ENCODE measurements at places on chromosomes 5 and 9.
A peak's percentile ranks its signal among the peaks of the same experiment; 100 is the strongest.

DNA sequence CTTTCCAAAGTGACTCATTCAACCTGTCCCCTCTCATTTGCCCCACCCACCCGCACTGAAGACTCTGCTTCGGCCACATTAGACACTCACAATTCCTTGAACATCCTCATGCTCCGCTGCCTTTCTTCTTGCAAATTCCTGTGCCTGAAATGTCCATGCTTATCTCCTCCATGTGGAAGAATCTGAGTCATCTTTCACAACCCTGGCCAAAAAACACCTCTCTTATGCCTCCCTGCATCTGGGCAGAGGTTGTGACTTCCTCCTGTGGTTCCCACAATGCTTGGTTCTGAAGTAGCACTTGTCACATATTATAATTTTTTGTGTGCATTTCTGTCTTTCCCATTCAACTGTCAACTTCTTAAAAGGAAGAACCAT, 238.6 kb downstream of the ENC1 start:
- DNase-seq, result no peak

- no peak for DNase-seq
These were observed 47.6 kb downstream of the JAKMIP2 start for GRCh38 chr5:147734894-147735293.

DNA sequence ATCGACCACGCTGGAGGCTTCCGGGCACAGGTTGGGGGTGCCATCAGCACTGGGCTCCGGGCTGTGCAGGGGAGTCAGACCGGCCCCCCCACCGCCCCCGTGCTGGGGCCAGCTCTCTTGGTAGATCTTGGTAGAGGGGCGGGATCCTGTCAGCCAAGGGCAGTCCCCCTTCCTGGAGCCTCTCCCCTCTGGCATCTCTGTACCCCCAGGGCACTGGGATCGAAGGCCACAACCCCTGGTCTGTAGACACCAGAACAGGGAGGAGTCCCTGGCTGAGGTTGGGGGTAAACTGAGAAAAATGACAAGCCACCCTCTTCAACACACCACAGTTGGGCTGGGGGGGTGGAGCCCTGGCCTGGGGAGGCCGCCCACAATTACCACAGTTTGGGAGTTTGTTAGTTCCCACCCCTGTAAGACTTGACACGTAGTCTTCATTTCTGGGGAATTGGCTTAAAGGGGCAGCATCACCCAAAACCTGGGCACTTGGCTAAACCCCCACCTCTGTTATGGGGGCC, 882 bp downstream of the CERCAM start:
- DNase-seq, result no peak

GRCh38 chr5:130605234-130605633, 559.8 kb downstream of the HINT1 start:
- DNase-seq, result no peak

- DNase-seq, result peak; percentile 22
These were observed 37.7 kb downstream of the PCDHAC2 start for GRCh38 chr5:141003791-141004611.

DNA sequence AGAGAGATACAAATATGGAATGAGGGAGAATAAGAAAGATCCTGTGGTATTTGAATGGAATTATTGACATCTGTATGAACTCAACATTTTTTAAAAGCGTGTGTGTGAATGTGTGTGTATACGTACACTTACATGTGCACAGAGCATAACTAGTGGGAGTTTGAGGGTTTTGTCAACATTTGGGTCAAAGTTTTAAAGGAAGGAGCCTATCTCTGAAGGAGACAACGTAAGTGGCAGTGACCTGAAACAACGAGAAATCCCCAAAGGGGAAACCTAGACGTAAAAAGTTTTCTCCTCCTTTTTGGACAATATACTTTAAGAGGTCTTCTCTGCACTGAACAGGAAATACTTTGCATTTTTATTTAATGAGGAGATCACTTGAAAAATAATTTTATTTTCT, 40.2 kb upstream of the DTWD2 start:
- DNase-seq, result no peak

DNA sequence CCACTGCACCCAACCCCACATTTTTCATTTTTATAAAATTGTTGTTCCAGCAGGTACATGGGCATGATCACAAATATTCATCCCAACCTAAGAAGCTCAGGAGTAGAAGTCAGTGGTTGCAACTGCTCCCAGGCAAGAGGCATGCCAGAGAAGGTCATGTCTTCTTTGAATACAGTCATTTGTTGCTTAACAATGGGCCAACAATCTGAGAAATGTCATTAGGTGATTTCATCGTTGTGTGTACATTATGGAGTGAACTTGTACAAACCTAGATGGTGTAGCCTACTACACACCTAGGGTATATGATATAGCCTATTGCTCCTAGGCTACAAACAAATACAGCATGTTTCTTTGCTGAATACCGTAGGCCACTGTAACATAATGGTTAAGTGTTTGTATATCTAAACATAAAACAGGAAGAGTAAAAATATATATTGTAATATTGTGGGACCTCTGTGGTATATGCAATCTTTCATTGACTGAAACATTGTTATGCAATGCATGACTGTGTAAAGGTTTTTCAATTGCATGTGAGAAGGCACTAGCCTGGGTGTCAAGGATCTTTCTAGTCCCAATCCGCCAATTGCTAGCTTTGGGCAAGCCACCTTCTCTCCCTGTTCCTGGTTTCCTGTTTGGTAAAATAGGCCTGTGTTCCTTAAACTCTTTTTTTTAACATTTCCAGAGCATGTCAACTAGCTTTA, 27.6 kb downstream of the ATP10B start:
- DNase-seq, result no peak

- no peak for DNase-seq
These were observed 16.6 kb downstream of the WWC1 start for GRCh38 chr5:168307925-168308584.

GRCh38 chr5:150129813-150130492, 25.7 kb downstream of the PDGFRB start:
- DNase-seq, result peak; percentile 28

GRCh38 chr5:133905424-133905823, 63.0 kb downstream of the C5orf15 start:
- no peak for DNase-seq

- DNase-seq, result no peak
These were observed 324.8 kb downstream of the TMEM38B start for GRCh38 chr9:106019039-106019680.

- DNase-seq, result no peak
These were observed 29.1 kb downstream of the LMX1B start for GRCh38 chr9:126642839-126643238.

GRCh38 chr5:155015239-155015638, 1.7 kb downstream of the KIF4B start:
- DNase-seq, result no peak

GRCh38 chr5:14424011-14424685, 157.4 kb upstream of the OTULINL start:
- no peak for DNase-seq

DNA sequence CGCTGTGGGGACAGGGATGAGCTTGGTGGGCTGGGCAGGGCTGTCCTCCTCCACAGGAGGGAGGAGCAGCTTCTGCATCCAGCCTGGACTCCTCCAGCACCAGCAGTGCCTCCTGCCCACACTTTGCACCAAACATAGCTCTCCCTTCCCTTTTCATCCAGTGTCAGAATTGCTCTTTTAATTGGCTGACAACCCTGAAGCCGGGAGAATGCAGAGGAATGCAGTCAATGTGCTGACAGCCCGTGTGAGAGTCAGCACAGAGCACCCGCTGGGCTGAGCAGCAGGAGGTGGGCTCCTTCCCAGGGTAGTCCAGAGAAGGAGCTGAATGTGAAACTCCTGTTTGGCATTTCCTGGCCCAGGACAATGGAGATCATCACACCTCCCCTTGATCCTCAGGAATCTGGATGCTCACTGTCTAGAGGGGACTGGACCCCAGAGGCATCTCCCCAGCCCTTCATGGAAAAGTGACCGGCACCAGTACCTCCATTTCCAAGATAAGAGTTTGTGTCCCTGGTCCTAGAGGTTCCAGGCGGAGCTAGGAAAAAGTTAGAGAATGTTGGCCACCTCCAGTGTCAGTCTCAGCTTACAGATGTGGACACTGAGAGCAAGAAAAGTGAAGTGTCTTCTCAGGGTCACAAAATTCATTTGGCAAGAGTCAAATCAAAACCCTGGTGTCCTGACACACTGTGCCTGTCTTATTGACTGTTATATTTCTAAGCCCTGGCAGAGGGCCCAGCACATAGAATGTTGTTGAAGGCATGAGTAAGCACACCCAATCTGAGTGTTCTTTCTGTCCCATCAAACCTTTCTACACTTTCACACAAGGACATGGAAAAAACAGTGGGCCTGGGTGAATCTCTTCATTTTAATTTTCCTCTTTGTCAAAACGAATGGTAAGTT, 202.1 kb downstream of the SNX18 start:
- DNase-seq, result no peak

DNA sequence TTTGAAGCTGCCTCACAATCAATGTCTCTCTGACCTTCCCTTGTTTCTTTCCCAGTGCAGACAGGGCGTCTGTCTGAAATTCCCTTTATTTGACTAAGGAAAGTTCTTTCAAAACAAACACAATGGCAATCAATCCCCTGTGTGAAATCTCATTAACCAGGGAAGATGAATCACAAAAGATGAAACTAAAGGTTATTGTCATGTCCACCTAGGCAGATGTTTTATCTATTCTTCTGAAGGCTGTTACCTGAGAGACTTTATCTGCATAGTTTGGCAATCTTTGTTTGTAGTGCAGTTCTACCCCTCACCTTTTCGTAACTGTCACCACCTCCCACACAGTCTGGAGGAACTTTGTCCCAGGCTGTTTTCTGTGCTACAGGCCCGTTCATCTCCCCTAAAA, 217.5 kb upstream of the RIOK2 start:
- no peak for DNase-seq

- DNase-seq, result peak; percentile 50
These were observed 970 bp upstream of the ARRDC1 start for GRCh38 chr9:137604345-137605086.

GRCh38 chr5:90638878-90639277, 80.3 kb downstream of the ADGRV1 start:
- DNase-seq, result no peak

DNA sequence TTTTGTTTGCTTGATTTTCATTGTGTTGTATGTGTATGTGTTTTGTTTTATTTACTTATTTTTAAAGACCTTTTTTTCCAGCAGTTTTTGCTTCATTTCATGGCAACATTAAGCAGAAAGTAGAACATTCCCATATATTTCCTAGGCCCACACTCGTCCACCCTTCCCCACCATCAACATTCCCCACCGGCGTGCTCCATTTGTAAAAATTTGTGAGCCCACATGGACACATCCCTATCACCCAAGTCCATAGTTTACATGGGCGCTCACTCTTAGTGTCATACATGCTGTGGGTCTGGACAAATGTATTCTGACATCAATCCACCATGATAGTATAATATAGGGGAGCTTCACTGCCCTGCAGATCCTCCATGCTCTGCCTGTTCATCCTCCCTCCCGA, 133.8 kb downstream of the ADAMTS16 start:
- DNase-seq, result no peak

- no peak for DNase-seq
These were observed 37.6 kb upstream of the MAN2A1 start for GRCh38 chr5:109652096-109652495.

DNA sequence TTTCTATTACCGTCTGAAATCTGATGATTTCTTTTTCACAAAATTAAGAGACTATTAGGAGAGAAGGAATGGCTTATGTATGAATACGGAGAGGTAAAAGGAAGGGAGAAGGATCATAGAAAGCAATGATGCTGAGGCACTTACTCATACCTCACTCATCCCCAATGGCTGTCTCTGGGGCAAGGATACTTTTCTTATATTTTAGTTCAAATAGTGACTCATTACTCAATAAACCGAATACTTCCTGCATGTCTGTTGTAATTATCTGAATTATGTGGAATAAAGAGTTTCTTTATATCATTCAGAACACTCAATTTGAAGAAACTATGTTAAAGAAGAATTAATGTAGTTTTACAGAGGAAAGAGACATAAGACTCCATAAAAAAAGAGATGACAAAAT, 284.5 kb upstream of the NUDT12 start:
- no peak for DNase-seq

- no peak for DNase-seq
These were observed 25.1 kb downstream of the VCAN start for GRCh38 chr5:83496626-83497025.

DNA sequence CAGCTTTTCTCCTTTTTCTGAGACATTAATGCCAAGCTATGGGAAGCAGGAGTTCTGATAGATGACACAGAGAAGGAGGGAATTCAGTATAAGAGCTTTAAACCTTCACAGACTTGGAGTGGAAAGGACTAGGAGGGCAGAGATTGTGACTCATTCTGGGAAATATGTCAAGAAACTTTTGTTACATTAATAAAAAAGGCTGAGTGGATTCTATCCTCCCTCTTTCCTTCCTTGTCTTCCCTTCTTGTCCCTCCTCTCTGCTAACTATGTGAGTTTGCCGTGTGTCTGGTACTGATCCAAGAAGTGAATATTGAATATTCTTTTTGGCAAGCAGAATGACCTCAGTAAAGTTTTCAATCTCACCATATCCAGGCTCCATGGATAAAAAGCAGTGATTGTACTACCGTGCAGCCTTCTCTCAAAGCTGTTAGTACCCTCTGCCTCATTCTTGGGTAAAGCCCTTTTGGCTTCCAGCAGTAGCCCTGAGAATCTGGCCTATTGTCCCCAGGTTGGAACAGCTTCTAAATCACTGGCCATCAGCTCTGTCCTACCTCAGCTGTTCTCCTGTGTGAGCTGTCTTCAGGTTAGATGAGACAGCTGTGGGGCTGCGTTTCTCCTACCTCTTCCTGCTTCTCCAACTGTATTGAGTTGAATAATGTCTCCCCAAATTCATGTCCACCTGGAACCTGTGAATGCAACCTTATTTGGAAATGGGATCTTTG, 73.9 kb downstream of the ATG10 start:
- DNase-seq, result no peak

DNA sequence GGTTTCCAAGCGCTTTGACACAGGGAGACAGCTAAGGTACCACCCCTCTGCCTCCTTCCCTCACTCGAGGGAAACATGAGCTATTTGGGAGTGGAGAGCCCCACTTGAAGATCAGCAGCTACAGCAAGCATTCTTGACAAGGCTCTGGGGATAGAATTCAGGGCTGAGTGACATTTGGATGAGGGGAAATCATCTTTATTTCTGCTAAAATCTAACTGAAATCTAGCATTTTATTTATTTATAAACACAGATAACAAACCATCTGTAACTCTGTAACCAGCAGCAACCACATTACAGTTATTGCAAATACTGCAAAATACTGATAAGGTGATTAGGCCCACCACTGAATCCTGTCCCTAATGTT, 22.4 kb downstream of the RNF130 start:
- DNase-seq, result peak; percentile 0

GRCh38 chr9:89725271-89725670, 120.5 kb downstream of the GADD45G start:
- DNase-seq, result no peak

DNA sequence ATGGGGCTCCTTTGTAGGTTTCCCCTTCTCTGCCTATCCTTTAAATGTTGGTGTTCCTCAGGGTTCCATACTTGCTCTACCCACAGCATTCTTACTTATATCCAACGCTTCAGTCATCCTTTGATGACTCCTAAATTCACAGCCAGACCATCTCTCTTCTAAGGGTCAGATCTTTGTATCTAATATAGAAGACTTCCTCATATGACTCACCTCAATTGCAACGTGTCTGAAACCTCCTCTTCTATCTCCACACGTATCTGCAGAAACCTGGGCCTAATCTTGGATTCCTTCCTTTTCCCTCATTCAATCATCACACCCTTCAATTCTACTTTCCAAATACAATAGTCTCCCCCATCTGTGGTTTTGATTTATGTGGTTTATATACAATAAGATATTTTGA, 68.3 kb downstream of the HMGCR start:
- no peak for DNase-seq

GRCh38 chr9:104256031-104256695, 162.1 kb downstream of the SMC2 start:
- DNase-seq, result no peak

Measured in NCI-H1436 (cell line).